ENCODE measurements at places on chromosomes 3 and 15. TPM values are rescaled to one million over a fixed set of nuclear protein-coding genes. Genes with fewer than 3 reads are reported as not detected.

GRCh38 chr3:172329070-172329469 is 119.2 kb downstream of the GHSR start:
- DNase-seq, result no peak

DNA sequence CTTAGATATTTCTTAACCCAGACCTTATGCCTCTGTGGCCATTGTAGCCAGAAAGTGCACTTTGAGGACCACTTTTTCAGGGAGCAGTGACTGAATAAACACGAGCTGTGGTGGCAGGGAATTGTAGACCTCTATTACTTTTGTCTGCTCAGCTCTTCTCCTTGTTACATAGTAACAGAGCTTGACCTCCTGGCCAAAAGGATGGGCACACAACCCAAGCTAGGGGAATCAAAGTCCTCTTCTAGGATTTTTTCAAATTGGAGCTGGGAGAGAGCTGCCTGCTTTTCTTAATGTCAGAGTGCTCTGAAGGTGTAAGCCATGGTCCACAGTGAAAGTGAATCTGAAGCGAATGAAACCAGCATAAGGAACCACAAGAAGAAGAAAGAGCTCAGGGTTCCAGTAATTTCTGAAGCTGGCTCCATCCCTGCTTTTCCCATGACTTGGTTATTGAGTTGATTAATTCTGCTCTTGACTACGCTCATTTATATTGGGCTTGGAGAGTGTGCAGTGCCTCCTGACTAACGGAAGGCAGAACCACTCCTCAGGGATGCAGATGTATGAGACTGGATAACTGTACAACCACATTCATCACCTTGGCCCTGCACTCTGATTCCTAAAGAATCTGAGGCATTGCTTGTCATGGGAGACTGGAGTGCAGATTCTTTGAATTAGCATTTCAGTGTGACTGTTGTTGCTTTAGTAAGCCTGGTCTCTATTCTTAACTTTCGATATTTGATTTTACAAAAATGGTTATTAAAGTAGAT is 60.9 kb downstream of the TLNRD1 start:
- DNase-seq, result no peak

GRCh38 chr3:127767126-127767525 is 55.2 kb downstream of the MGLL start:
- DNase-seq, result no peak

DNA sequence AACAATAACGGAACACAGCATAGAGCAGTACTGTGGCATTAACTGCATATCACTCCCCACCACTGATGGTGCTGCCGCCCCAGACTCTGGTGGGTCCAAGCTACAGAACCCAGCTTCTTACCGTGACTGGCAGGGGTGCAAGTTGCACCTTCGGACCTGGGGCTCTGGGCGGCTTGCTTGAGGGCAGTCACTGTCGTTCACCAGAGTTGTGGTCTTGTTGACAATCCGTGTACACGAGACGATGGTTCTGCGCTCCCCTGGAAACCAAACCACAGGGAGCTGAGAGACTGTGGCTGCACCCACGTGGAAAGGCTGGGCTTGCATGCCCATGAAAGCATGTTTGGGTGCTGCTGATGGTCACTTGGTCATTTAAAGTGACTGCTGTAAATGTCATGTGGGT is 293.0 kb downstream of the ADAMTS17 start:
- DNase-seq, result no peak

- DNase-seq, result no peak
Observed at GRCh38 chr3:193194371-193194770, 46.7 kb upstream of the PLAAT1 start.

GRCh38 chr3:98136631-98137030 is 6.1 kb downstream of the OR5H1 start:
- DNase-seq, result no peak

GRCh38 chr3:11591391-11592282 is 52.1 kb downstream of the VGLL4 start:
- no peak for DNase-seq

- DNase-seq, result no peak
Observed at GRCh38 chr15:70064441-70064840, 33.3 kb downstream of the TLE3 start.

DNA sequence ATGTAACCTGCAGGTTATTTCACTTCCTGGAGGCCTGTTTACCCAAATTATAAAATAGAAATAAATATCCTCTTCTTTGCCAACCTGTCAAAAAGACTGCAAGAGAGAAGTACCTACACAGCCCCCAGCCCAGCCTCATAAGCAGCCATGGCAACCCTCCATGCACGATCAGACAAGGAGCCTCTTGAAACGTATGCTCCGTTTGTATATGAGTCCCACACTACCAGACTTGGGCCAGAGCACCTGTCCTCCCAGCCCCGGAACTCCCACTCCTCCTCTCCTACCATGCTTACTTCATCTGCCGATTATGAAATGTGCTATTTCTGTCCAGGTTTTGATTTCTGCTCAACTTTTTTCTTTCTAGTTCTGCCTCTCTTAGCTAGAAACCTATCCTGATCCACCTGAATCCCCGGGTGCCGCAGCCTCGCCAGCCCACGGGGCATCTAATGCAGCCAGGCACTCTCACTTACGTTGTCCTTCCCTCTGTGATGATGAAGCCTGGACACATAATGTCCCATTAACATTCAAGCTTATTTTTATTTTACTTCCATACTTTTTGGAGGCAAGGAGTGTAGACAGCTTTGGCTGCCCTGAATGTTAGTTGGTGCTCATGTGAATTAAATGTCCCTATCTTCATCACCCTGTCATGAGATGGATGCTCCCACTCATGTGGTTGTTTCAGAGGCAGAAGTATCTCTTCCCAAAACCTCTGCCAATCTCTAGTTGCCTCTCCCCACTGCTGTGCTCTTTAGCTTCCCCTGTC is 73.8 kb downstream of the MB21D2 start:
- no peak for DNase-seq

DNA sequence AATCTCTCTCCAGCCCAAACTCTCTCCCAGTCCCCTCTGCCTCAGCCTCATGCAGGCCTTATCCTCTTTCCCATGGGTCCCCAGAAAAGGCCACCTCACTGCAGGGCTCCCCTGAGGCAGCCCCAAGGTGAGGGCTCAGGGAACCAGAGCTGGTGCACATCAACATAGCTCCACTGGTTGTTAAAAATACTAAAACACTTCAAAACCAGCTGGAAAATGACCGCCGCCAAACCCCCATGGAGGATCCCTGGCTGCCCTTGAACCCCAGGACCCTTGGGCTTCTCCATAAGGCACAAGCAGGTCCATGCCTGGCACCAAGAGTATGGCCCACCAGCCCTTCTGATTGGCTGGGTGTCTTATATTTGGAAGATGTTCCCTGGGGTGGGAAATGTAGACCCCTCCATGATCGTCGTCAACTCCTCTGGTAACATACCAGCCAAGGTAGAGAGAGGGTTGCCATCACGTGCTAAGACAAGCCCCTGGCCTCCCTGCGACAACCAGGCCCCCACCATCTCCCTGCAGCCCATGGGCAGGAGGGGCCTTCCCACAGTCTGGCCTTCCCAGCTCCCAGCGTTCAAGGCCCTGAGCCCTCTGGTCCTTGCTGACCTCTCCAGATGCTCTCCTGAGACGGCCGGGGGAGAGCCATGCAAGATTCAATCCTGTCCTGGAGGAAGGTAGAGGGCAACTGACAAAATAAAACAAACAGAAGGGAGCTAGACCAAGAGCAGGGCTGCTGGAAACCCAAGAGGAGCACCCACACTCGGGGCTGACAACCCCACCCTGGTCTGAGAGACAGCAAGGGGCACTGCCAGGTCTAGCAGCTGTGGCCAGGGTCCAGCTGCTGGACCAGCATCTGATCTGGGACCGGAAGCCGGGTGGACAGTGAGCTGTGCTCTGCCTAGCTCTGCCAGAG is 132.1 kb upstream of the PRR20G start:
- no peak for DNase-seq

DNA sequence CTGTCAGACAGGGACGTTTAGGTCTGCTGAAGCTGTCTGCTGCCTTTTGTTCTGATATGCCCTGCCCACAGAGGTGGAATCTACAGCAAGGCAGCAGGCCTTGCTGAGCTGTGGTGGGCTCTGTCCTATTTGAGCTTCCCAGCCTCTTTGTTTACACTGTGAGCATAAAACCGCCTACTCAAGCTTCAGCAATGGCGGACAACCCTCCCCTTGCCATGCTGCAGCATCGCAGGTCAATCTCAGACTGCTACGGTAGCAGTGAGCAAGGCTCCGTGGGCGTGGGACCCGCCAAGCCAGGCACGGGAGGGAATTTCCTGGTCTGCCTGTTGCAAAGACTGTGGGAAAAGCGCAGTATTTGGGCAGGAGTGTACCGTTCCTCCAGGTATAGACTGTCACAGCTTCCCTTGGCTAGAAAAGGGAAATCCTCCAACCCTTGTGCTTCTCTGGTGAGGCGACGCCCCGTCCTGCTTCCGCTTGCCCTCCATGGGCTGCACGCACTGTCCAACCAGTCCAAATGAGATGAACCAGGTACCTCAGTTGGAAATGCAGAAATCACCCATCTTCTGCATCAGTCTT is 71.4 kb downstream of the SPSB4 start:
- DNase-seq, result no peak

DNA sequence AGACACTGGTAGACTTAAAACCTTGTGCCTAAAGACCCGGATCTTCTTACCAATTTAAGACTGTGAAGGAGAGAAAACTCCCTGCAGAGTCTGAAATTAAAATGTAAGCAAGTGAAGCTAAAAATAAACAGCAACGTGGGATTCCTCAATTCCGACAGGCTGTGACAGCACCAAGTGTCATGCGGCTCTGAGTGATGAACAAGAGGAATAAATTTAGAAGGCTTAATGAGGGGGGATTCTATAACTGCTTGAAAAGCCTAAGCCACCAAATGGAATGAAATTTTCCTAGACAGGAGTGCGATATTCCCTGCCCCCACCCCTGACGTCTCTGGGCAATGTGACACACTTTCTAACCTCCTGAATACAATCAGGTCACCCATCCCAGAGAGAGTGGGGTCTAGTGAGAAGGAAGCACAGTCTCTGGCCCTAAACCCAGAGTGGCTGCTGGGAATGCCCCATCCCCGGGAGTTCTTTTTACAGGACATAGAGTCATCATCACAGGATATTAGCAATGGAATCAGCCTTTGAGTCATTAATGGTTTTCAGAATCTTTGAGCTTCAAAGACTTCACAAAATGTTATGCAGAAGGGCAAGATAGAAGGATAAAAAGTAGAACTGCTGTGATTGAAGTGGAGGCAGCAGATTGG is 114.3 kb downstream of the EDEM1 start:
- no peak for DNase-seq

DNA sequence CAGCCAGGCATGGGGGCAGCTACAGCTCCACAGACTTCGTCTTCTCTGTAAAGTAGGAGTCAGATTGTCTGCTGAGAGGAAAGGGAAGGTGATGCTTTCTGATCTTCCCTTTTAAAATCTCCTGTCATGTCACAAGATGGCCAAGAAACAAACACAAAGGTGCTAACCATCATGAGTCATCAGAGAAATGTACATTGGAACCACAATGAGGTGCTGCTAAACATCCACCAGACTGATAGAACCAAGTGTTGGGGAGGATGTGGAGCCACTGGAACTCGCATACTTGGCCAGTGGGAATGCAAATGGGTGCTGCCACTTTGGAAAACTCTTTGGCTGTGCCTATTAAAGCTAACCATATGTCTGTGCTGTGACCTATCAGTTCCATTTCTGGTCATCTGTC is 268.8 kb downstream of the SLCO3A1 start:
- DNase-seq, result no peak

DNA sequence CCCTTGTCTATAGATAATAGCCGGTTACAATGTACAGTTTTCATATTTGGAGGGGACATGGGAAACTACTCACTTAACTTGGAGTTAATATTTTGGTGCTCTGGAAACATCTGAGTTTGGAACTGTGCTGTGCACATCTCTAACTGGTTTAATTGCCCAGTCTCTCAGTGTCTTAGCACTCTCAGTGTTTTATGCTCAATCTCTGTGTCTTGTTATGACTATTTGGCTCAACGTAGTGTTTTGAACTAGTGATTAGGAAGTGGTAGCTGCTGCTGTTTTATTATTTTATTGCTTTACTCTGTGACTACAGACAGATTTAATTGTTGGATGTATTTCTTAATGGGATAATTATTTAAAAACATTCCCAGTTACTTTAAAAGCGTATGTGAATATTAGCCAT is 17.0 kb downstream of the FNDC3B start:
- no peak for DNase-seq

DNA sequence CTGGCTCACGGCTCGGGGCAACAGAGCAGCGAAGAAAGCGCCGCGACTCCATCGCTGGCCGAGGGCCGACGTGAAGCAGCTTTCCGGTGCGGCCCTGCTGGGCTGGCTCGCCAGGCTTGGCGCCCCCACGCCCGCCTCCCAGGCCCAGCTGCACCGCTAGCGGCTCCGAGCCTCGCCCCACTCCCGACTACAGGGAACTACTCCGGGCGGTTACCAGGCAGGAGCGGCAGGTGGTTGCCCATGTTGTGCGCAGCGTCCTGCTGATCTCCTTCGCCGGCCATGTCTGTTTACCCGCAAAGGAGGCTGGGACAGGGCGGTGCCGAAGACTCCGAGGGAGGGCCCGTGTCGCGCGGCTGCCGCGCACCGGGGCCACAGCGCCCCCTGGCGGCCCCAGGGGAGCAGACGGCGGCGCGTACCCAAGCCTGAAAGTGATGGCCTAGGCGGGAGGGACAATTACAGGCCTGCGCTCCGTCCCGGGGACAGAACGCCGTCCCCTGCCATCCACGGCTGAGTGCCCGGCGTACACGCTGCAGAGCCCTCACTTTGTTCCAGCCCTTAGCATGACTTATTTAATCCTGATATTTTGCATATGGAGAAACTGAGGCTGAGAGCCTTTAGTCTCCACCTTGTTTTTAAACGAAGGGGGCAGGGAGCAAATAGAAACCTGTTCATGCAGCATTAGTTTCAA is at the start of gene CRBN:
Gene CRBN (minus strand): TSS at position 285 of the 688 bp plus-strand sequence. CDS start 4 bp downstream, at position 281.
- DNase-seq, result peak; percentile 90

The SRGAP3 gene
- total RNA-seq, result 2.5 TPM

The ANO10 gene
- total RNA-seq, result 8.9 TPM

The P2RY12 gene
- not detected for total RNA-seq

The ERICH6 gene
- not detected for total RNA-seq
